Right lung (tissue), 10 donors: ENCODE measurements at places on chromosomes 13 and 19.

DNA sequence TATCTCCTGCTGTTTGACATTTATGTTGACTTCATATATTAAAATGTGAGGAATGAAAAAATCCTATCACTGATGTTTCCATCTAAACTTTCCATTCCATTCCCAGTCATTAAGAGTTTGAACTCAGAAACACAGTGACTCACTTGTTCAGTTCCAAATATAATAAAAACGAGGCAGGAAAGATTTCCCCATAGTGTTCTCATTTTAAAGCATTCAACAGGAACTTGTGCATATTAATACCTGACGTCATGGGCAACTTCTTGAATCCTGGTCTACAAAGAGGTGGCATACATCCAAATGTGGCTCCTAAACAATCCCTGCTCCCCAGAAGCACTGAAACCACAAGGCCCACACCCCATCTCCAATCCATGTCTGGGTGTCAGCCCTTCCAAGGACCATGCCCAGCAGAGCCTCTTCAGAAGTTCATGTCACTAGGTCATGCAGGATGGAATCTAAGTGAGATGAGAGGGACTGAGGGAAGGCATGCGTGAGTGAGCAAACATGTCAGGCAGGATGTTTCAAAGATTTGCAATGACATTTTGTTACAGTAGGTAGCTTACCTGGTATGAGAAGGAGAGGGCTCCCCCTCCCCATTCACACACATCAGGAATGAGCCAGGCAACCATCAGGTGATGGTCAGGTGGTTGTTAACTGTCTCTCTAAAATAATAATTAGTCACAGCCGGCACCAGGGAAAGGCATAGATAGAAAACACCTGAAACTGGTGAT is 9.4 kb upstream of the ERVV-2 start:
- DNase-seq, result no peak

DNA sequence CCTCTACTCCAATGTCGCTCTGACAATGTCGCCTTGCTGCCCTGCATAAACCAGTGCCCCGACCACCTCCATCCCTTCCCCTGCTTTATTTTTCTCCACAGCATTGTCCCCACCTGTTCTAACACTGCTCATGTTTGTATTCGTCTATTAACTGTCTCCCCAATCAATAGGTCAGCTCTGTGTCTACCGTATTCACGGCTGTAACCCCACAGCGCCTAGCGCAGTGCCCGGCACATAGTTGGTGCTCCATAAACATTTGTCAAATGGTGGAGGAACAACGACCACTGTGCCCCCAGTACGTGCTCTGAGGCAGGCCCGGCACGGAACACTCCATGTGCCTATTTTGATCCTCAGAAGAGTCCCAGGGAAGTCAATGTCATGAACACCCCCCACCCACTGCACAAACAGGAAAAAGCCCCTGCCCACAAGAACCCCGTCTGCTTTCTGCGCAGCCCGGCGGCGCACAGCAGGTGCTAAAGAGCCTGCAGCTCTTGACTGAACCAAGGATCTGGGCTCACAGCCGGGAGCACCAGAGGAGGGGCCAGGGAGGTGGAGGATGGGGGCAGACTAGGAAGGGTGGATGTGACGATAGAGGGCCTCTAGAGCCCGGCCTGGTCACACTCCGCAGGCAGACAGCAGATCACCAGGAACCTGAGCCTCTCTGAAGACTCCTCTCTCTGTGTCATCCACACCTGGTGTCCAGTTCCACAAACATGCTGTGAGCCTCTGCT is 1.8 kb upstream of the CEACAM16 start:
- DNase-seq, result no peak

DNA sequence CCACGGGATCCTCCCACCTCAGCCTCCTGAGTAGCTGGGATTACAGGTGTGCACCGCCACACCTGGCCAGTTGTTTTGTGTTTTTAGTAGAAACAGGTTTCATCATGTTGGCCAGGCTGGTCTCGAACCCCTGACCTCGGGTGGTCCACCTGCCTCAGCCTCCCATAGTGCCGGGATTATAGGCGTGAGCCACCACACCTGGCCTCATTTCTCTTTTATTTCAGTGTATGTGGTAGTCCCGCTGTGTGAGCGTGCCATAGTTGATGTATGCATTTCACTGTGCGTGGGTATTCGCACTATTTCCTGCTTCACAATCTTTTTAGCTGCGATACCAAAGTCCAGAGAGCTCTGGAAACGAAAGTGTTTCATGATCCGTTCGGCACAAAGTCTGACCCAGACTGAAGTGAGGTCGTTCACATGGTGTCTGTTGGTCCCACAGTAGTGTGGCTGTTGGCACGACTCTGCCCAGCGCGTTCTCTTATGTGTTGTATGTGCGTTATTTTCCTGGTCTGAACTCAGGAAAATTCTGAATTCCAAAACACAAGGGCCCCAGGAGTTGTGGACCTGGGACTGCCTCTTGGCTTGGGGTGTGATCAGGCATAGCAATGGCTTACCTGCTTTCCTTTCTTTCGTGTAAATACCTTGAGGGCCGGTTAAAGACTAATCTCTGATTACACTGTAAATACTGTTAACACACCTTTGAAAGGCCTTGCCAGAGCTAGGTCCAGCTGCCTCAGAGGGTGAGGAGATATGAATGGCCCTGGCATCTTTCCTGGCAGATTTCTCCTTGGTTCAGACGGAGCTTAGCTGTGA is 8.6 kb downstream of the EPN1 start:
- DNase-seq, result peak; percentile 36

- no peak for DNase-seq
Observed at GRCh38 chr13:51006067-51006845, 96.7 kb downstream of the RNASEH2B start.

DNA sequence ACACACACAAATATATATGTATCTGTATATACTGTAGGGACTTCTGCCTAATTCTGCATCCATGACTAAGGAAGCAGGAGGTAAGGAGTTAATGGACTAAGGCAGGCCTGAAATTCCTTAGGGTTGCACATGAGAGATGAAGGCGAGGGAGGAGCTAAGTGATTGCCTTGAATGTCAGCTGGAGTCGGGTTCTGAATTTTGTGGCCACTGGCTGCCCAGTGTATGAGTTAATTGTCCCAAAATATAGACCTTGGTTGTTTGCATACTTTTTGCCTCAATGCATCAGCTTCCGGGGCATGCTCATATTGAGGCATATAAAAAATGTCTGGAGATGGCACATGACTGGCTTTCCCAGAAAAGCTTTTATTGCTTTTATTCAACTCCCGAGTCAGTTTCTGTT is 245.5 kb downstream of the TDRD3 start:
- no peak for DNase-seq

GRCh38 chr13:106987427-106987785 is 419.5 kb upstream of the ARGLU1 start:
- DNase-seq, result peak; percentile 62

GRCh38 chr19:14300303-14300702 is 80.9 kb upstream of the ADGRE5 start:
- no peak for DNase-seq

GRCh38 chr19:14482172-14482941 is 7.2 kb upstream of the PTGER1 start:
- no peak for DNase-seq

DNA sequence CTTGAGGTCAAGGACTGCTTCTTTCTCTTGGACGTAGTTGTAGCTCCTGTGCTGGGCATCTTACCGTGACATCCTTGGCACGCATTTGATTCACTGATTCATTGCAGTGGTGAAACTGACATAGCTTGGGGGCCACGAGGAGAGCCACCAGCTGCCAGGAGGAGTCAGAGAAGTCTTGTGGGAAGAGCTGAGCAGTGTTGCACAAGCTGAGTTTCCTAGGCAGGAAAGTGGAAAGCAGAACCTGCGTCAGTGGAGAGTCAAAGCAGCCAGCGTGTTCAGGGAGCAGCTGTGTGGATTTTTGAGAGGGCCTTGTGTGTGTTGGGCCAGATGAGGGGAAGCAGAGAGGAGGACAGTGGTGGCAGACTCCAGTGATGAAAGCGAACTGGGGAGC is 5.3 kb upstream of the GPR183 start:
- DNase-seq, result no peak

DNA sequence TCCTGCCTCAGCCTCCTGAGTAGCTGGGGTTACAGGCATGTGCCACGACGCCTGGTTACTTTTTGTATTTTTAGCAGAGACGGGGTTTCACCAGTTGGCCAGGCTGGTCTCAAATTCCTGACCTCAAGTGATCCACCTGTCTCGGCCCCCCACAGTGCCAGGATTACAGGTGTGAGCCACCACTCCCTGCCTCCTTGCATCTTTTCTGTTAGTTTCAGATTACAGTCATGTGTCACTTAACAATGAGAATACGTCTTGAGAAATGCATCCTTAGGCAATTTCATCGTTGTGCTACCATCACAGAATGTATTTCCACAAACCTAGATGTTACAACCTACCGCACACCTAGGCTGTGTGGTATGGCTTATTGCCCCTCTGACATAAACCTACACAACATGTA is 180.4 kb downstream of the TM9SF2 start:
- no peak for DNase-seq

GRCh38 chr19:16191216-16191908 is 6.2 kb downstream of the FAM32A start:
- no peak for DNase-seq

DNA sequence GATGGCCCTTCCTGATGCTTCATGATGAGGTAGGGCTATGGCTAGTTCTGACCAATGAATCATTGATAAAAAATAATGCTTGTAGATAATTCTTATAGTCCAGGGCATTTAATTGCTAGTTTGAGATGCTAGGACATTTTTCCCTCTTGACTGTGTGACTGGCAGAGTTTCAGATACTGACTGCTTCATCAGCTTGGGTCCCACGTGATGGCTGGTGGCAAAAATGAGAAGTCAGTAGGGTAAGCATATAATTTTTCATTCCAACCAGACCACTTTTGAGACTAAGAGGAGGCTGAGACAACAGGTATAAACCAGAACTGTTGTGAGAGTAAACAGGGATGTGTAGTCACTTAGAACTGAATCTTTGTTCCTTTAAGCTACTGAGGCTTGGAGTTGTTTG is 183.3 kb downstream of the HS6ST3 start:
- DNase-seq, result no peak
